Prostate gland (tissue), 2 donors: ENCODE measurements at places on chromosomes 2 and 18. TPM values are rescaled to one million over a fixed set of nuclear protein-coding genes. Genes with fewer than 3 reads are reported as not detected.
A peak's percentile ranks its signal among the peaks of the same experiment; 100 is the strongest.

DNA sequence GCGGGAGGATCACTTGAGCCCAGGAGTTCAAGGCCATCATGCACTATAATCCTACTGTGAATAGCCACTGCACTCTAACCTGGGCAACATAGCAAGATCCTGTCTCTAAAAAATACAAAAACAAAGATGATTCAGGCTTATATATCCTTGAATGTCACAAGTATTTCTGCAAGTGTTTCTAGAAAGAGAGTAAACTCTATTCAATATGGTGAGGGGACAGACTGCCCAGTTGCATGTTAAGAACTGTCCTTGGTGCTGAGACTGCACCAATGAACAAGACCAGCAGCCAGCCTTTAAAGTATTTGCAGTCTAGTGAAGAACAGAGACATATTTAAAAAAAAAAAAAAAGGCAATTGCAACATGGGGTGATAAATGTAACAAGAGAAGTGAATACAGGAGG is 16.4 kb downstream of the MAP3K19 start:
- DNase-seq = no peak

The TXNL1 gene
- total RNA-seq = 56.1 TPM

GRCh38 chr2:15691586-15692310 is 100.1 kb downstream of the DDX1 start:
- no peak for DNase-seq

GRCh38 chr2:49687918-49688317 is 533.6 kb upstream of the FSHR start:
- no peak for DNase-seq

DNA sequence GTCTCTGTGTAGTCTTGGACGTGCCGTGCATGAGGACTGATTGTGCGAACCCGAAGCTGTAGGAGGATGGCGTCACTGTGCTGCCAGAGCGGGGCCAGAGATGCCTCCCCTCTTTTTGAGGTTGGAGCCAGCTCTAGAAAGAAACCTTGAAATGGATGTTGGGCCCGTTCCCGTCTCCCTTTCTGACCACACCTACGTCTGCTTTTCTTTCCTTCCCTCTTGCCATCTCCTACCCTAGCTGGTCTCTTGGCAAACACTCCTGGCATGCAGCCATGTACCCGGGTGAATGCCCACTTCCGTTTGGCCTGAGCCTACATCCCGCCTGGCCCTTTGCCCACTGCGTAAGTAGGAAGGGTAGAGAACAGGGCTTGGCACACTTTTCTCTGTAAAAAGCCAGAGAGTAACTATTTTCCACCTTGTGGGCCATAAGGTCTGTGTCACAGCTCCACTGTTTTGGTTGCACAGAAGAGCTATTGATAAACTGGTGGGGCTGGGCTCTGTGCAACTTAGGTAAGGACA is 37.4 kb downstream of the SH3BP4 start:
- peak; percentile 90 for DNase-seq

The VIT gene
- 10.7 TPM for total RNA-seq

GRCh38 chr2:136205615-136206014 is 87.7 kb upstream of the CXCR4 start:
- no peak for DNase-seq
